ENCODE measurements at places on chromosomes 5 and 9. TPM values are rescaled to one million over a fixed set of nuclear protein-coding genes. Genes with fewer than 3 reads are reported as not detected.
A peak's percentile ranks its signal among the peaks of the same experiment; 100 is the strongest.

The PAX5 gene
- not detected for total RNA-seq

The ARHGEF39 gene
- total RNA-seq = 2.1 TPM

The MARCHF3 gene
- total RNA-seq = 4.8 TPM

The SLC34A3 gene
- not detected for total RNA-seq

The MAST4 gene
- total RNA-seq = 4.2 TPM

The BAAT gene
- total RNA-seq = not detected

The PTAR1 gene
- total RNA-seq = 57.9 TPM

The PIP5K1B gene
- total RNA-seq = not detected

The CCDC183 gene
- 0.76 TPM for total RNA-seq

The ST8SIA4 gene
- under 0.01 TPM for total RNA-seq

The IFNA2 gene
- total RNA-seq = not detected

The DBH gene
- not detected for total RNA-seq

The PPP3R2 gene
- not detected for total RNA-seq

The KLHL3 gene
- total RNA-seq = 0.51 TPM

DNA sequence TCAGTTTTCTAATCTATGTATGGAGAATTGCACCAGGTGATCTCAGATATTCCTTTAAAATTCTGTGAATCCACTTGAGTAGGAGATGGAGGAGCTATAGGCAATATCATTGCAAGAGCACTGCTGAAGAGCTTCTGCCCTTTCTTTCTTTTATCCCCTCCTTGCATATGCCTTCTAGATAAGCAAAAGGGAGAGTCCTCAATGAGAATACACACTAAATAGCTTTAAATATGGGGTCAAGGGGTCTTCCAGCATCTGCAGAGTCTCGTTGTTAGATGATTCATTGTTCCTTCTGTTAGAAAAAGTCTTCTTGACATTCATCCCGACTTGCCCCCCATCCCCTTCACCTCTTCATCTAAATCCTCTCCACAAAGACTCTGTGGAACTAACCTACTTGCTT lies 156.1 kb downstream of the PIK3R1 start:
- H3K27ac ChIP-seq = no peak overlapping the region
- peaks cover 25% of the 10 kb centered on the region for H3K4me1 ChIP-seq
- H3K4me3 ChIP-seq = no peak overlapping the region
- H3K36me3 ChIP-seq = no peaks in the 10 kb centered on the region
- H3K27me3 ChIP-seq = no peaks in the 10 kb centered on the region
- no peak for DNase-seq

DNA sequence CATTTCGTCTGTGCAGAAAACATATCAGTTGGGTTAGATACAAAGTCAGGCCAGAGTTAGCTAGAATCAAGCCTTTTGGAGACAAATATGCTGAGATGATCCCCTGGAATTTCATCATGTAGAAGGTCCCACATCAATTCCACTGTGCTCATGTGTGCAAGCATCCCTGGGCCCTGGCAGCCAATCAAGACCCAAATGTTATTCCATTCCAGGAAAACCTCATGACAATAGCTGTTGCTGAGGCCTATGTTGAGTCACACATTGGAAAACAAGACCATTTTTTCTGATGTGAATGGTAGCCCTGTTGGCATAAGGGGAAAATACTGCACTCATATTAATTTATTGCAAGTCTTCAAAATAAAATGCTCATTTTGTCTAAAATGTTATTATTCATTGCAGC lies 11.5 kb downstream of the SPOCK1 start:
- no peaks in the 10 kb centered on the region for H3K27me3 ChIP-seq
- peaks cover 62% of the 10 kb centered on the region for H3K4me1 ChIP-seq

DNA sequence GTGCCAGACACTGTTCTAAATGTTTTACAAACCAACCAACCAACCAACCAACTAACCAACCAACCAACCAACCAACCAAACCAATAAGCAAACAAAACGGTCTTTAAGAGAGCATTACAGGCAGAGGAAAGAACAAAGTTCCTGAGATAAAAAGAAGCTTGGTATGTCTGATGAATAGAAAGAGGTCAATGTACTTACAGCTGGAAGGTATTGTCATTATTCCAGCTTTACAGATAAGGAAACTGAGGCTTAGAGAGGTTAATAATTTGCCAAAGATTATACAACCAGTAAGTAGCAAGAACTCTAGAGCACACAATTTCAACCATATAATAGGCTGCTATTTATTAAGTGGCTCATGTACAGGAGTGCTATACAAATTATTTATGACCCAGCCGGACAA lies 29.6 kb downstream of the C9orf57 start:
- no peaks in the 10 kb centered on the region for H3K4me1 ChIP-seq
- no peaks in the 10 kb centered on the region for H3K36me3 ChIP-seq
- H3K4me3 ChIP-seq = no peak overlapping the region
- H3K27ac ChIP-seq = no peak overlapping the region
- DNase-seq = no peak

GRCh38 chr9:21681641-21682040 lies 120.8 kb upstream of the MTAP start:
- H3K27me3 ChIP-seq = no peaks in the 10 kb centered on the region
- peak overlapping the region; percentile 73 for H3K27ac ChIP-seq
- H3K4me1 ChIP-seq = peaks cover 99% of the 10 kb centered on the region
- peak; percentile 87 for DNase-seq
- no peak overlapping the region for H3K4me3 ChIP-seq

- H3K36me3 ChIP-seq = no peaks in the 10 kb centered on the region
- no peaks in the 10 kb centered on the region for H3K4me1 ChIP-seq
- H3K27me3 ChIP-seq = peaks cover 33% of the 10 kb centered on the region
- H3K4me3 ChIP-seq = no peak overlapping the region
These were observed 149.3 kb upstream of the MPDZ start for GRCh38 chr9:13428766-13429165.

- H3K4me3 ChIP-seq = peak overlapping the region; percentile 87
- peak; percentile 84 for DNase-seq
- no peaks in the 10 kb centered on the region for H3K27me3 ChIP-seq
- peaks cover 36% of the 10 kb centered on the region for H3K4me1 ChIP-seq
- 0 out of 2 replicates have a peak, but pooled peaks cover 4% of the 10 kb centered on the region for H3K36me3 ChIP-seq
These were observed 2.0 kb downstream of the UBE2R2 start for GRCh38 chr9:33818847-33819500.

- H3K27ac ChIP-seq = peak within 1 kb of the TSS; percentile 98
- H3K36me3 ChIP-seq = no peaks in the 10 kb centered on the region
These were observed at the start of gene ASS1 for GRCh38 chr9:130444565-130445221. Gene ASS1 (plus strand): TSS chr9:130444961. CDS start chr9:130452229, 7,268 bp downstream.

GRCh38 chr9:10614196-10614800 lies 1.5 kb upstream of the PTPRD start:
- peaks cover 54% of the 10 kb centered on the region for H3K27me3 ChIP-seq
- no peak for DNase-seq

DNA sequence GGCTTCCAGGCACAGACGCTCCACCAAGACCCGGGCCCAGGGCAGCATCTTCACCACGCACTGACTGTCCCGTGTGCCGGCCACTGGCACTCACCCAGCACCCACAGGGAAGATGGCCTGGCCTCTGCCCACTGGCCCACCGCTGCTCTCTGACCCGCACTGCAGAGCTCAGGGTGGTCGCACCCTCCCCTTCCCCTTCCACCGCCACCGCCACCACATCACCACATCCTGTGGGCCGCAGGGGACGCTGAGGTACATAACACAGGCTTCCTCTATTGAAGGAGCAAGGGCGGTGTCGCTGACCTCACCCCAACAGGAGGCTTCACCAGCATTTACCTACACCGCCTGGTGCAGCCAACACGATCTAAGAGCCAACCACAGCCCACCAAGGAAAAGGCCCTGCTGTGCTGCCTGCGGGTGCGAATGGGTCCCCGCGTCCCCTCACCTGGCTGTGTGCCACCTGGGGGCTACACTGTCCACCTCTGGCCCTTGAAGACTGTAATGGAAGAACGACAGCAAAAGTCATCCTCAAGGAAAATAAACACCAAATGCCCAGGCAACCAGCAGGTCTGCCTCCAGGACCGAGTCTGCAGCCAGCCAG lies 101.8 kb downstream of the CAMSAP1 start:
- no peak overlapping the region for H3K4me3 ChIP-seq
- H3K4me1 ChIP-seq = peaks cover 6% of the 10 kb centered on the region
- DNase-seq = no peak
- H3K27ac ChIP-seq = no peak overlapping the region
- no peaks in the 10 kb centered on the region for H3K36me3 ChIP-seq

GRCh38 chr9:20670395-20670794 lies 13.7 kb upstream of the FOCAD start:
- no peaks in the 10 kb centered on the region for H3K4me1 ChIP-seq
- H3K27ac ChIP-seq = no peak overlapping the region
- no peak for DNase-seq
- H3K4me3 ChIP-seq = no peak overlapping the region

- H3K4me3 ChIP-seq = no peak overlapping the region
- H3K4me1 ChIP-seq = no peaks in the 10 kb centered on the region
- H3K36me3 ChIP-seq = no peaks in the 10 kb centered on the region
- no peak for DNase-seq
- no peaks in the 10 kb centered on the region for H3K27me3 ChIP-seq
These were observed 507.3 kb downstream of the ISL1 start for GRCh38 chr5:51890435-51891116.

- H3K27ac ChIP-seq = peak overlapping the region; percentile 62
- no peak for DNase-seq
These were observed 841 bp upstream of the NINJ1 start for GRCh38 chr9:93134740-93135444.

- no peak overlapping the region for H3K27ac ChIP-seq
- no peaks in the 10 kb centered on the region for H3K36me3 ChIP-seq
- DNase-seq = no peak
- no peak overlapping the region for H3K4me3 ChIP-seq
These were observed 53.9 kb upstream of the RNU6ATAC start for GRCh38 chr9:134218230-134218629.

DNA sequence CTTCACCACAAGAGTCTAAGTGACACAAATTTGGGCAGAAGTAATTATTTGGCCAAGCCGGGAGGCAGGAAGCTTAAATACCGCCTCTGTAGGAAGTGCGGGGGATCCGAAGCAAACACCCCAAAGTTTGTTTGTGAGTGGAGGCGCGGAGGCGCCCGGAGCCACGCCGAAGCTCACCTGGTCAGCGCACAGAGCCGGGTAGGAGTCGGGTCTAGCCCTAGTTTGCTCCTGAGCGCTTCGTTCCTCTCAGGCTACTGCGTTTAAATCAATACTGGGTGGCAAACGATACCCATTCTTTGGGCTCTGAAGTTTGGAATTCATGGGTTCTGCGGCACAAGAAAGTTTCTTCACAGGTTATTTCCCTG lies 855 bp downstream of the MCC start:
- no peaks in the 10 kb centered on the region for H3K36me3 ChIP-seq
- DNase-seq = peak; percentile 49
- peaks cover 14% of the 10 kb centered on the region for H3K4me1 ChIP-seq
- peak overlapping the region; percentile 85 for H3K4me3 ChIP-seq

GRCh38 chr5:147731431-147732290 lies 50.9 kb downstream of the JAKMIP2 start:
- no peak for DNase-seq
- H3K4me1 ChIP-seq = no peaks in the 10 kb centered on the region
- no peaks in the 10 kb centered on the region for H3K36me3 ChIP-seq
- H3K27me3 ChIP-seq = no peaks in the 10 kb centered on the region

- no peak overlapping the region for H3K27ac ChIP-seq
- no peaks in the 10 kb centered on the region for H3K27me3 ChIP-seq
- H3K4me1 ChIP-seq = peaks cover 10% of the 10 kb centered on the region
- H3K36me3 ChIP-seq = no peaks in the 10 kb centered on the region
- peak; percentile 36 for DNase-seq
These were observed 32.5 kb downstream of the RXRA start for GRCh38 chr9:134358662-134359319.

- H3K36me3 ChIP-seq = no peaks in the 10 kb centered on the region
- H3K27ac ChIP-seq = no peak overlapping the region
- no peak overlapping the region for H3K4me3 ChIP-seq
- no peak for DNase-seq
These were observed 160.6 kb downstream of the PLK2 start for GRCh38 chr5:58299256-58299655.

DNA sequence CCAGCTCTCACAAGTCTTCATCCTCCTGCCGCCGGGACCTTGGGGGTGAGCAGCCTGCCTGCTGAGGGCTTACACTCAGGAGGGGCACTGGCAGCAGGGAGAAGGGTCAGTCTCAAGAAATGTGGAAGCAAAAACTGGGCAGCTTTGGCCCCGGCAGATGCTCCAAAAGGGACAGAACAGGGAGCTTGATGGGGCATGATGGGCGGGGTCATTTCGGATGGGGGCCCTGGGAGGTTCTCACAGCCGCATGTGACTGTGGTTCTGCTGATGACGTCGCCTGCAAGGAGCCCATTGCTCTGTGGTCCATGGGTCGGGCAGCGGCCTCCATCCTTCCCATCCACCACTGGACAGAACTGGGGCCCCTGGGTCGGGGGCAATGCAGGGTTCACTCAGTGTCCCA lies 76.6 kb downstream of the OLFM1 start:
- H3K36me3 ChIP-seq = no peaks in the 10 kb centered on the region
- DNase-seq = no peak

- peak; percentile 44 for DNase-seq
- no peaks in the 10 kb centered on the region for H3K36me3 ChIP-seq
- H3K4me1 ChIP-seq = no peaks in the 10 kb centered on the region
- no peak overlapping the region for H3K4me3 ChIP-seq
- no peak overlapping the region for H3K27ac ChIP-seq
These were observed 320.1 kb downstream of the ADGRV1 start for GRCh38 chr5:90878549-90879196.

- H3K36me3 ChIP-seq = no peaks in the 10 kb centered on the region
- no peak for DNase-seq
- no peak overlapping the region for H3K27ac ChIP-seq
- H3K27me3 ChIP-seq = no peaks in the 10 kb centered on the region
- H3K4me3 ChIP-seq = no peak overlapping the region
- peaks cover 24% of the 10 kb centered on the region for H3K4me1 ChIP-seq
These were observed 156.1 kb downstream of the SNX18 start for GRCh38 chr5:54673523-54674225.

- 0 out of 2 replicates have a peak, but pooled peaks cover 6% of the 10 kb centered on the region for H3K4me1 ChIP-seq
- no peak for DNase-seq
- H3K27me3 ChIP-seq = no peaks in the 10 kb centered on the region
- H3K4me3 ChIP-seq = no peak overlapping the region
These were observed 10.3 kb downstream of the RHOBTB3 start for GRCh38 chr5:95741458-95741857.

Measured in GM23248 (cell line).